ENCODE measurements at places on chromosomes 6 and 20. TPM values are rescaled to one million over a fixed set of nuclear protein-coding genes. Genes with fewer than 3 reads are reported as not detected.

SLC17A2 gene
- not detected for total RNA-seq

PTCRA gene
- not detected for total RNA-seq

DBNDD2 gene
- total RNA-seq: 362 TPM

- H3K27me3 ChIP-seq: no peaks in the 10 kb centered on the region
- DNase-seq: no peak
- peaks cover 29% of the 10 kb centered on the region for H3K36me3 ChIP-seq
- no peak overlapping the region for H3K27ac ChIP-seq
Observed at GRCh38 chr6:160112628-160113299, 8.9 kb upstream of the SLC22A1 start.

GRCh38 chr6:5093231-5094015 lies 8.3 kb downstream of the PPP1R3G start:
- no peaks in the 10 kb centered on the region for H3K36me3 ChIP-seq
- H3K4me1 ChIP-seq: peaks cover 65% of the 10 kb centered on the region
- no peak for DNase-seq
- no peaks in the 10 kb centered on the region for H3K27me3 ChIP-seq
- H3K27ac ChIP-seq: peak overlapping the region; percentile 79

DNA sequence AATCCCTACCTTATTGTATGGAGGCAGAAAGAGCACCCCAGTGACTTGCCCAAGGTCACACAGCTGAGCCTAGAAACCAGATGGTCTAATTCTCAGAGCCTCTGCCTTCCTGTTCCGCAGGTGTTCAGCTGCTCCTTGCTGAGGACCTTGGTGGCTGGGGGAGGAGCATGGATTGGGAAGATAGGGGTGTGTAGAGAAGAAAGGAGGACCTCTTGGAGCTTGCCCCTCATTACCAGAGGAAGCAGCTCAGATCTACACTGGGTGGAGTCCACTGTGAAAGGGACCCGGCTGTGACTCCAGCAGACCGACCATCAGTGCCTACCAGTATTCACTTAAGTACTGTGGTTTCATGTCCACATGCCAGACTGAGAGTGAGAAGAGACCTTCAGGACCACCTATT lies 15.2 kb downstream of the FOXP4 start:
- H3K4me3 ChIP-seq: peak overlapping the region; percentile 66
- no peaks in the 10 kb centered on the region for H3K27me3 ChIP-seq
- peaks cover 42% of the 10 kb centered on the region for H3K4me1 ChIP-seq
- DNase-seq: no peak
- peak overlapping the region; percentile 76 for H3K27ac ChIP-seq
- H3K36me3 ChIP-seq: peaks cover 9% of the 10 kb centered on the region

DNA sequence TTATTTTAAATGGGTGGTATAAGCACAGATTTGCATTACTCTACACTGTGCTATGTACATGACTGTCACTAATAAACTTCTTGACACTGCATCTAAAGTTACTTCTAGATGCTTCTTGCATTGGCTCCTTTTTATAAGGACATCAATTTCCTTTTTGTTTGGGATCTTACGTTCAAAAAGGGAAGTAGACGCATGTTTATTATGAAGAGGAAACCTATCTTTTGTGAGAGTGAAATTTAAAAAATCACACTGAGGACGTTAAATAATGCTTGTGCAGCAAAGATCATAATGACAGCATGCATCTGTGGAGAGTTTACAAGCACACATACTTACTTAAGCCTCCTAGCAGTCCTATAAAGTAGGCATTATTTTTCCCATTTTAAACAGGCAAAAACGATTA lies 479.5 kb downstream of the CD83 start:
- H3K27ac ChIP-seq: no peak overlapping the region
- no peaks in the 10 kb centered on the region for H3K27me3 ChIP-seq
- DNase-seq: no peak
- H3K4me3 ChIP-seq: no peak overlapping the region
- H3K36me3 ChIP-seq: no peaks in the 10 kb centered on the region

- no peak overlapping the region for H3K4me3 ChIP-seq
- H3K36me3 ChIP-seq: no peaks in the 10 kb centered on the region
- no peak overlapping the region for H3K27ac ChIP-seq
- H3K4me1 ChIP-seq: peaks cover 7% of the 10 kb centered on the region
Observed at GRCh38 chr6:157609117-157609516, 213.9 kb upstream of the SNX9 start.

DNA sequence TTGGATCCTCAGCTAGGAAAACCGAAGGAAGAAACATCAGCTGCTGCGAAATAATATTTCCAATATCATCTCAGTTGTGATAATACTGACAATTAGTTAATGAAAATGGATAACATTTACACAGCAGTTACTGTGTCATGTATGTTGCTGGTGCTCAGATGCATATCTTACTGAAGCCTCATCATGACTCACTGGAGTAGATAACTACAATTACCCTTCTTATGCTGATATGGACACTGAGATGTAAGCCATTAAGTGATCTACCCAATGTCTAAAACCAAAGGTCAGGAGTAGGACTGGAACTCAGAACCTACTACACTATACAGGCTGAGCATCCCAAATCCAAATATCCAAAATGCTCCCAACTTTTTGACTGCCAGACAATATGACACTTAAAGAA lies 54.7 kb upstream of the LYRM2 start:
- H3K27ac ChIP-seq: no peak overlapping the region
- H3K27me3 ChIP-seq: no peaks in the 10 kb centered on the region
- peaks cover 23% of the 10 kb centered on the region for H3K4me1 ChIP-seq

DNA sequence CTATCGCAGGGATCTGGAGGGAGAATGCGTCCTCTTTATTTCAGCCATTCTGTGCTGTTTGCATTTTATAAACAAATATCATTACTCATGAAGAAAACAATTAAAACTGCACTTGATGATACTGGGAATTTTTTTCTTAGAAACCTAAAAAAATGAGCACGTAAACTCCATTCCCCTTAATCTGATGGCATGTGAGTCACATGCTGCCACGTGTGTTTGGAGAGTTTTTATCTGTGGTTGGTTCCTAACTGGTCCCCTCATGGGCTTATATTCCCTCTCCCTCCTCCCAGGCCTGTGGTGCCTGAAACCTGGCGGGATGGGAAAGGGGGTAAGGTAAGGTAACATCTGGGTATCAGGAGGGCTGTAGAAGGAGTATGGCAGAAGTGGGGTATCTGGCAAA lies 6.5 kb downstream of the PACSIN1 start:
- no peak overlapping the region for H3K27ac ChIP-seq
- DNase-seq: no peak
- no peaks in the 10 kb centered on the region for H3K36me3 ChIP-seq
- H3K4me3 ChIP-seq: no peak overlapping the region
- no peaks in the 10 kb centered on the region for H3K27me3 ChIP-seq

DNA sequence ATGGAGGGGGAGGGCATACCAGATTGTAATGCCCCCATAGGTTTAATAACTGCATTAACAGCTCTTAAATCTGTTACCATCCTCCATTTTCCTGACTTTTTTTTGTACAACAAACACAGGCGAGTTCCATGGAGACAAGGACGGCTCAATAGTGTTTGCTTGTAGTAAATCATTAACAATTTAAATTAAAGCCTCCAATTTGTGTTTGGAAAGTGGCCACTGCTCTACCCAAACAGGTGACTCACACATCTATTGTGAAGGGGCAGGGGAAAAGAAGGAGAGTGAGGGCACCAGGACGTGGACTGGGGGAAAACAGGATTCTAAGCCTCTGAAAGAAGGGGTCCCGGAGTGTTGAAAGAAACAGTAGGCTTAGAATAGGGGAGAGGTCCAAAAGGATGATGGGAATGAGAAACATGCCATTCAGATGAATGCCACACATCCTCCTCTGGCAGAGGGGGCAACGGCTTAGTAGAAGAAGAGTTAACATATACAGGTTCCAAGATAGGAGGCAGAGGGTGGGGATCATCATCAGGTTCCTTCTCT lies 6.9 kb downstream of the GLYATL3 start:
- no peaks in the 10 kb centered on the region for H3K4me1 ChIP-seq
- no peaks in the 10 kb centered on the region for H3K36me3 ChIP-seq
- H3K27ac ChIP-seq: no peak overlapping the region
- no peak overlapping the region for H3K4me3 ChIP-seq
- DNase-seq: no peak

DNA sequence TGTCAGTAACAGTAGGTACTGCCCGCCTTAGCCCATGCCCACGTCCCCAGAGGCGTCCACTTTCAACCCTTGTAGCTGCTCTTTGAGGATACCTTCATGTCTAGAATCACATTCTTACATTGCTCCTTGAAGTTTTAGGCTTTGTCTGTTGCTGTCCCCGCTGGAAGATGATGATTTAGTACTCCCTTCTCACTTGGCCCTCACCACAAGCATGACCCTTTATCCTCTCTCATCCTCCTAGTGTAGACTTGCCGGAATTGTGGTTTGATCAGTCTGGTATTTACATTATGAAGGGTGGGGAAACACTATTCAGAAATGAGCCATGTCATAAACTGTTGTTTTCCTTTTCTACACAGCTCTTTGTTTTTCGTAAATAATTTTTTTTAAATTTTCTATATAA lies 87.4 kb downstream of the ARID1B start:
- H3K4me3 ChIP-seq: no peak overlapping the region
- DNase-seq: no peak
- no peaks in the 10 kb centered on the region for H3K36me3 ChIP-seq
- H3K27ac ChIP-seq: no peak overlapping the region
- H3K4me1 ChIP-seq: peaks cover 63% of the 10 kb centered on the region

DNA sequence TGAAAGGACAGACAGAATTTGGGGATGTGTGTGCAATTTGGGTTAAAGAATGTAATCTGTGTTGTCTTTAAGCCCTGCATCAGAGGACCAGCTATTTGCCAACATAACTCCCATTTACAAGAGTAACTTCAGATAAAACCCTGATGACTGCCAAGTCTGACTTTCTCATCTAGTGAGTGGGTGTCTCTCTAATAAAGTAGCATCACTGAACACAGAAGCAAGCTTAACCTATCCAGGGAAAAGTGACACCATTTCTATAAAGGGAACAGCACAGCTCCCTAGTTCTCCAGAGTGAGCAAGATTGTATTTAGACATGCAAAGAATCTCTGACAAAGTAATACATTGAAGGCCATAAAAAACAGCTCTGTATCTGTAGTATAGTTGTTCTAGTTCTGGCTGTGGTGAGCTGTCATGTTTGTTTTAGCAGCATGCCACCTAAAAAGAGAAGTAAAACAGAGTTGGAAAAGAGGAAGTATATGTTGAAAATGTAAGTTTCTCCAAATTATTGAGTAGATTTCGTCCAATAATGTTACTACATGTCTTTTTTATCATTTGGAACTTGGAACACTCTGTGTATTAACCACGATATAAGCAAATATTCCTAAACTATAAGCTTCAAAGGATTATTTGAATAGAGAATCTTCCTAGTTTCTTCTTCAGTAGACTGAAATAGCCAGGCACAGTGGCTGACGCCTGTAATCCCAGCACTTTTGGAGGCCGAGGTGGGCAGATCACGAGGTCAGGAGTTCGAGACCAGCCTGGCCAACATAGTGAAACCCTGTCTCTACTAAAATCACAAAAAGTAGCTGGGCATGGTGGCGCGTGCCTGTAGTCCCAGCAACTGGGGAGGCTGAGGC lies 8.8 kb upstream of the PIM1 start:
- no peaks in the 10 kb centered on the region for H3K27me3 ChIP-seq
- peak overlapping the region; percentile 6 for H3K27ac ChIP-seq
- H3K36me3 ChIP-seq: no peaks in the 10 kb centered on the region
- H3K4me1 ChIP-seq: peaks cover 8% of the 10 kb centered on the region

GRCh38 chr6:113647143-113647889 lies 209.8 kb upstream of the MARCKS start:
- H3K27ac ChIP-seq: no peak overlapping the region
- no peaks in the 10 kb centered on the region for H3K36me3 ChIP-seq
- no peak overlapping the region for H3K4me3 ChIP-seq
- no peaks in the 10 kb centered on the region for H3K27me3 ChIP-seq

GRCh38 chr6:102841060-102841459 lies 1447.6 kb downstream of the GRIK2 start:
- no peaks in the 10 kb centered on the region for H3K36me3 ChIP-seq
- H3K27ac ChIP-seq: no peak overlapping the region
- no peaks in the 10 kb centered on the region for H3K27me3 ChIP-seq
- no peak for DNase-seq
- no peak overlapping the region for H3K4me3 ChIP-seq

DNA sequence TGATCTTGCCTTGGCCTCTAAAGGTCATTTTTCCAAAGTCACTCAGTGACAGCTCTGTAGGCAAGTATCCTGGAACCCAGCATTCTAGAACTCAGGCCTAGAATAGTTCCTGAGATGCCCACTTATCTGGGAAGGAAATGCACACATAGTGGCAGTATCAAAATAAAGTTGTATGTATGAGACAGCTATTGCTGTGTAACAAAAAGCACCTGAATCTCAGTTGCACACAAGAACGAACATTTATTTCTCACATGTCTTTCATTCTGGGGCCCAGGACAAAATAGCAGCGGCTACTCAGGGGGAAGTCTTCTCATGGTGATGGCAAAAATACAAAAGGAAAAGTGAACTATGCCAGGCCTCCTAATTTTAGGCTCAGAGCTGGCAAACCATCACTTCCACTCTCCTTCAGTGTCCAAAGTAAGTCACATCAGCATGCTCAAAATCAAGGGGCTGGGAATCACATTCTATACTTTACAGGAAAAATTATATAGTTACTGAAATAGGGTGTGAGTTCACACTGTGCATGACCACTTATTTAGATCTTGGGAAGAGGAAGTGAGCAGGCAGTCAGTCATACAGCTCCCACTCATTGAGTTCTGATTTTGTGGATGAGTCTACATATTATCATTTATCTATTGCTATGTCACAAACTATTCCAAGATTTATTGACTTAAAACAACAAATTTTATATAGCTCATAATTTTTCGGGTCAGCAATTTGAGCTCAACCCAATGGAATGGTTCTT lies 133.7 kb upstream of the RIN2 start:
- peaks cover 28% of the 10 kb centered on the region for H3K27me3 ChIP-seq
- H3K4me1 ChIP-seq: no peaks in the 10 kb centered on the region
- H3K27ac ChIP-seq: no peak overlapping the region
- no peaks in the 10 kb centered on the region for H3K36me3 ChIP-seq

DNA sequence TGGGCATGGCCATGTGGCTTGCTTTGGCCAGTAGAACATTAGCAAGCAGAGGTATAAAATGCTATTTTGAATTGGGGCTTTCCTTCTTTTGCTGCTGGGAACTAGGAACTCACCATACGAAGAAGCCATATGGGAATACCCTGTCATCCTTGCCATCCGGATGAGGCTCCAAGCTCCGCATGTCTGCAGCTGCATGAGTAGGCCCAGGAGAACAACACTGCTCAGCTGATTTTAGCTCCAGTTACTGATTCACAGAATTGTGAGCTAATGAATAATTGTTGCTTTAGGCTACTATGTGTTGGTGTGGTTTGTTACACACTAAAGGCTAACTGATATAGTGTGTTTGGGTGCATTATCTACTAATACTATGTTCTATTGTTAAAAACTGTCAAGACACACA lies 2.7 kb upstream of the PLCB4 start:
- H3K27ac ChIP-seq: peak overlapping the region; percentile 95
- no peaks in the 10 kb centered on the region for H3K27me3 ChIP-seq
- peaks cover 36% of the 10 kb centered on the region for H3K4me1 ChIP-seq
- H3K4me3 ChIP-seq: no peak overlapping the region
- H3K36me3 ChIP-seq: no peaks in the 10 kb centered on the region

- no peak overlapping the region for H3K4me3 ChIP-seq
- no peak for DNase-seq
- peaks cover 31% of the 10 kb centered on the region for H3K4me1 ChIP-seq
- H3K27ac ChIP-seq: peak overlapping the region; percentile 10
- H3K27me3 ChIP-seq: no peaks in the 10 kb centered on the region
Observed at GRCh38 chr20:48975955-48976354, 54.4 kb downstream of the ARFGEF2 start.

All from left ventricle myocardium inferior (tissue), 1 donor.